ENCODE measurements at places on chromosomes 1 and 21.

DNA sequence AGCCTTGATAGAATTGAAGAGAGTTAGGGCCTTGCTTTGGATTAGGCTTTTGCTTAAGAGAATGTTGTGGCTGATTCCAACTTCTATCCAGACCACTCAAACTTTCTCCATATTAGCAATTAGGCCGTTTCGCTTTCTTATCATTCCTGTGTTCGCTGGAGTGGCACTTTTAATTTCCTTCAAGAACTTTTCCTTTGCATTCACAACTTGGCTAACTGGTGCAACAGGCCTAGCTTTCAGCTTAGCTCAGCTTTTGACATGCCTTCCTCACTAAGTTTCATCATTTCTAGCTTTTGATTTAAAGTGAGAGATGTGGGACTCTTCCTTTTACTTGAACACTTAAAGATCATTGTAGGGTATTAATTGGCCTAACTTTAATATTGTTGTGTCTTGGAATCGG lies 183.6 kb upstream of the L1TD1 start:
- DNase-seq, result no peak

DNA sequence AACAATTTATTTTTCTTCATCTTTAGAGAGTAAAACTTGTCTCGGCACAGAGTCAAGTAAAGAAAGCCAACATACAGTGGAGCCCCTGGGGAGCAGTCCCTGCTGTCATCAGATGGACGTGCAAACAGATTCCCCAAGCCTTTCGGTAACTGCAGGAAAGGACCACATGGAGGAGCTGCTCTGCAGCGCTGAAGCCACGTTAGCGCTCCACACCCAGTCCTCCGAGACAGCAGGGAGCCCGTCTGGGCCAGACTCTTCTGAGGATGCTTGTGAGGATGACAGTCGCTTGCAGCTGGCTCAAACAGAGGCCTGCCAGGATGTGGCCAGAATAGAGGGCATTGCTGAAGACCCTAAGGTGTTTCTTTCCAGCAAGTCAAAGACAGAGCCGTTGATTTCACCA lies 77.1 kb upstream of the SCCPDH start:
- DNase-seq, result no peak

DNA sequence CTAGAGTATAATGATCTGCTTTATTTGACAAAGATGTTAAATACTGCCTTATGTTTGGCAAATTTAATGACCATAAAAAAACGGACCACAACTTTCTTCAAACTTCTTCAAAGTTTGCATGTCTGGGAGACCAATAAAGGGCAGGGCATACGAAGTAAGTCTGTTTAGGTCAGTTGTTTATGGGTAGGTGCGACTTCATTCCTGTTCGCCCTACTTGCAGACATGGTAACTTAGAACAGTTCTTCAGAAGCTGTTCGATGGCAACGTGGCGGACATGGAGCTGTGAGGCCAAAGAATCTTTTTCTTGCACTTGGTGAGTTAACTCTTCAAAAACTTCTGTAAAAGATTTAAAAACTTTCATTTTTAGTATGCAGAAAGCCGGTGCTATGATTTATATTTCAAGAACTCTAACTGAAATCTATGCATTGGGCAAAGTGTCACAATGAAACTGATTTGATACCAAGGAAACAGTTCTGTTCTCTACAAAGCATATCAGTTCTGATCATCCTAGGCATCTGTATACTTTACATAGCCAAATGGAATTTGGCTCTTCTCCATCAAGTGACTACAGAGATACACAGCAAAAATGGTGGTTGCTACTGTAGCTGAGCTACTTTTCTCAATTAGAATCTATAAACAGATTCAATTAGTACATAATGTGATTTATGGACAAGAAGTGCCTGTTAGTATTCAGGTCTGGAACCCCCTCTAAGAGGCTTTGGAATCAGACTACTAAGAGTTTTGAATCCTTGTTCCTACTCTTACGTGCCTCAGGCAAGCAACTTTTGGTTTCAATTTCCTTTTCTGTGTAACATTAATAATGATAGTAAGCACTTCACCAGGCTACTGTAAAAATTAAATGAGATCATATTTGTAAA lies 25.7 kb downstream of the C21orf91 start:
- DNase-seq, result no peak

- no peak for DNase-seq
Observed at GRCh38 chr1:53639251-53639763, 99.7 kb downstream of the GLIS1 start.

DNA sequence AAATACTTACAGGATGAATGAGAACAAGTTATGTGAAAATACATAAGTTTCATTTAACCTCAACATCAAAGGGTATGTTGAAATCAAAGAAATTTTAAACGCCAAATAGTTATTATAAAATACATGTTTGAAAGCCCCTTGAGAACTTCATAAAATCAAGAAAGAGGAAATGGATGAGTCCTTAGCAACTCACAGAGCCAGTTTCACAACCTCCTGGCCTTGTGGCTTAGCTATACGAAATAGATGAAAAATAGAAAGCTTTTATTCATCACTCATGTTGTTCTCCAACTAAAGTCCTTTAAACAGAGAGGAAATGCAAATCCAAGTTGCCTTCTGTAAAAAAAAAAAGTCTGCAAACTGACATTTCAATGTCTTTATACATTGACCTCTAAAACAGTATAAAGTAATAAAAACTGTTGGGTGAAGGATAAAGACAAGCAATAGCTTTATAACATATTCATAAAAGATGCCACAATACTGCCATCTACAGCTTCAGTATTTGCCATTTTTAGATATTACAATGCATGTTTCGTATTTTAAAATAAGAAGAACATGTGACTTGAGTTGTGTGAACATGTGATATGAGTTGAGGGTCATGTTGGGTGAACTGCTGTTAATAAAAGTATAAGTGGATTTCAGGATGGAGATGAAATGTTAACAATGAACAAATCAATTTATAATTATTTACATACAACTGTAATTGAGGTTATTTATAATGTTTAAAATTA lies 847.8 kb downstream of the MRPL39 start:
- no peak for DNase-seq

GRCh38 chr1:65409314-65409713 lies 11.2 kb upstream of the LEPR start:
- no peak for DNase-seq

GRCh38 chr1:199272628-199273086 lies 633.8 kb downstream of the PTPRC start:
- DNase-seq, result no peak

DNA sequence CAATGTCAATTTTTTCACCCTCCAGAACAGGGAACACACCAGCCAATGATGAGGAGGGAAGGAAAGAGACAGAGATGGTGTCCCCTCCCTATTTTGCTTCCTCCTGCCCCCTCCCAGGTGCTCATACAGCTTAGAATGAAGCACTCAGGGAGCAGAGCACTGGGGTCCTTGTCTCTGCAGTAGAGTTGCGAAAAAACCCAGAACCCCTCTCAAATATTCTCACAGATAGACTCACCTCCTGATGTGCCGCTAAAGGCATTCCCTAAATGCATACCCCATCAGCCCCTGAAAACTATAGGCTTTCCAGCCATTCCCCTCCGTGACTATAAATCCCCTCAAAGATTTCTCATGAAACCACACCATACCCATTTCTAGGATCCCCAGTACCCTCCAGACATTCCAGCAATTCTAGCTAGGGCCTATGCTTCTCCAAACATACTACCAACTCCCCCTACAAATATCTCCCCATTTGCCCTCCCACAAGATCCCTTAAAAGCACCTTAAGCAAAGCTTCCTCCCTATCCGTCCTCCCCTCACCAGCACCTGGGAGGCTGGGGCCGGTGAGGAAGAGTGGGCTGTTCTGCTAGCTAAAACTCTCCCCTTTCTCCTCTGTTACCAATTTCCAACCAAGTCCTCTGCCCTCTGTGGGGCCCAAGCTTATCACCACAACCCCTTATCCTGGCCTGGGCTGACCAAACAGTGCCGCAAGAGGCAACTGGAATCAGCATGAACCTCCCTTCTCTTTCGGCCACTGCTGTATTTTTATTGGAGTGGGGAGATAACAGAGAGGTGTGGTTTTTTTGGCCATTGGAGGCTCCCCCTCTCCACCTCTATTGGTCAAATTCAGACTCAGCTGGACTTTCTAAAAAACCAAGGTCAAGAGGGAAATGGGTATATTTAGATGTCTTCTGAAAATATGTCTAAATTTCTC lies 54.7 kb downstream of the RHBG start:
- DNase-seq, result no peak

DNA sequence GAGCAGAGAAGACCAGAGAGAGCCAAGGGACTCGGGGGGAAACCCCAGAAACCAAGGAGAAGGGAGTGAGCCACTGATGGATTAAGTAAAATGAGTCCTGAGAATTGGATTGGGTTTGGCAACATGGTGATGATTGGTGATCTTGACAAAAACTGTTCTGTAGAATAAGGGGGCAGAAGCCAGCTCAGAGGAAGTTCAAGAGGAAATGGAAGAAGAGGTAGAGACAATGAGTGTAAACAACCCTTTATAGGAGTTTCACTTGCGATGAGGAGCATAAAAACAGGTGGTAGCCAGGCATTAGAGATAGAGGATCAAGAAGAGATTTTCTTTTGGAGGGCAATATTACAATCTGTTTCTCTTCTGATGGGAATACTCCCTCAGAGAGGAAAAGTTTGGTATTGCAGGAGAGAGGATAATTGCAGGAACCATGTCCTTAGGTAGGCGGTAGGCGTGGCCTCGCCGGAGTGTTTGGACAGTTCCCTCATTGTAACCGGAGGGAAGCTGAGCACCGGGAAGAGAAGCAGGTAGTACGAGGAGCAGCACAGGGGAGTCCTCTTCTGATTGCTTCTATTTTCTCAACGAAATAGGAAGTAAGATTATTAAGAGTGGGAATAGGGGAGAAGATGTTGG lies 68.4 kb upstream of the TENT5C start:
- DNase-seq, result no peak

GRCh38 chr1:19676438-19676922 lies 11.8 kb downstream of the HTR6 start:
- DNase-seq, result no peak

DNA sequence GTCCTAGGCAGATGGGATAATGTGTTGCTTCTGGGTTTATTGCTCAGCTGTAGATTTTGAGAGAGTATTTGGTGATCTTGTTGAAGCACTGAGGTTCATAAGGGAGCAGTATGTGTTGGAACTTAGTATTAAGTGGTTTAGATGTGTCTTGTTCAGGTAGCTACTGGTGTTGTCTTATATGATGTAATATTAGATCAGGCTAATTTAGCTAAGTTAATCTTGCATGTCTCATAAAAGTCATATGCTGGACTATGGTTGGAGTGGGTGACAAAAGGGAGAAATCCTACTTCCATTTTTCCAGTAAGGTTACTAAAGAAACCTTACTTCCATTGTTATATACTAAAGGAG lies 196.4 kb downstream of the CLEC20A start:
- DNase-seq, result no peak

- no peak for DNase-seq
Observed at GRCh38 chr1:192159781-192160180, 1.5 kb downstream of the RGS18 start.

DNA sequence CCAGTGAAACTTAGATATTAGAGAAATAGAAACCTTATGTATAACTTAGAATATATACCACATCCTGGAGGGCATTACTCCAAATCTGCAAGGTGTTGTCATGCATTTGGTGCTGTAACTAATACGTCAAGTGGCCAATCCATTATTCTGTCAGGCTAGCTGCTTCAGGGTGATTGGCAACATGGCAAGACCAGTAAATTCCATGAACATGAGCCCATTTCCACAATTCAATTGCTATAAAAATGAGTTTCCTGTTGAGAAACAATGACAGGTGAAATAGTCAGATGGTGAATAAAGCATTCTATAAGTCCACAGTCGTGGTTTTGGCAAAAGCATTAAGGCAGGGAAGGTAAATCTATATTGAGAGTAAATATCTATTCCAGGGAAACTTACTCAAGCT lies 566.0 kb downstream of the ADGRL2 start:
- no peak for DNase-seq

DNA sequence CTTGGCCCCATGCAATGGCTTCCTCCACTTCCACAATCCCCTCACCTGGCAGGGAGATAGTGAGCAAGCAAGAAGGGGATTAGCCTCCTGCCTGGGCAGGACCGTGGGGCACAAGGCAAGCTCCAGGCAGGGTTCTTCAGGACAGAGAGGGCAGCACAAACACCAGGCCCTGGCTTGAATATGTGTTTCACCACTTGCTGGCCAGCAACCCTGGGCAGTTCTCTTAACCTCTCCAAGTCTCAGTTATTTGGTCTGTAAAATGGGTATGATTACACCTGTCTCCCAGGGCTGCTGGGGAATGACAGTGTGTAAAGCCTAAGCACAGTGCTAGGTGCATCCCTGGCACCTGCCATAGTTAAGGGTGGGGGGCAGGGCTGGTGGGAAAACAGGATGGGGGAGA lies 31.9 kb downstream of the H3-3A start:
- no peak for DNase-seq

DNA sequence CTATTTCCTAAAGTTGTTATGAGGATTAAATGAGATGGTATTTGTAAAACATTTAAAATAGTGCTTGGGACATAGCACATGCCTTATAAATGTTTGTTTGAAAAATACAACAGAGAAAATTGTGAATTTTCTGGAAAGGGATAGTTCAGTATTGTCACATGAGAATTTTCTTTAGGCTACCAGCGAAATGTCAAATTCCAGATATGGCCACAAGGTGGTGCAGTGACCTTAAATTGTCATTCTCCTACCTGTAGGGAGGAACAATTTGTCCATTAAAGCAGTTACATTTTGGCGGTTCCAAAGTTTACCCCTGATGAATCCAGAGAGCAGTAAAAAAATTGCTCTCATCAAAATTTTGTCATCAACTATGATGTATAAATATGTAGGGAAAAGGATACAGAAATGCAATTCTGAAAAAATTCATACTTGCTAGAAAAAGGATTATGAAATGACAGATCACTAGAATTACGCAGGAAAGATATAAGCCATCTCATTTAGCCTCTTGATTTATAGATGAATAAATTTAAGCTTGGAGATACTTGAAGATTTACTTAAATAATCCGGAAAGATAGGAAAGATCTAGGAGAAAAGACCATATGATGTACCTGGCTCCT lies 50.2 kb upstream of the TSHB start:
- DNase-seq, result peak; percentile 40

GRCh38 chr1:245788269-245788668 lies 633.5 kb downstream of the KIF26B start:
- no peak for DNase-seq

GRCh38 chr1:172704001-172704400 lies 45.1 kb downstream of the FASLG start:
- DNase-seq, result no peak

DNA sequence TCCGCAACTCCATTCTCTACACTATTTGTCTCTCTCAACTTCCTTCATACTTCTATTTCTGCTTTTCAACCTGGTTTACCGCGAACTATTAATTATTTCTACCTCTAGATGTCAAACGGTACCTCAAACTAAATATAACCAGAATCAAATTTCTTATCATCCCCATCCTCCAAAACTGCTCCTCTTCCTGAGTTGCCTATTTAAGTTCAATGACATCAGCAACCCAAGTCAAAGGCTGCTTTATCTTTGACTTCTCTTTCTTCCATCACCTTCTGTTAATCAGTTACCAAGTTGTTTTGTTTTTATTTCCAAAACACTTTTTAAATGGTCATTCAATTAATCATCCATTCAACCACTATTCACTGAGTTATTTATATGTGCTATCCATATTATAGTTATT lies 171.9 kb downstream of the COL24A1 start:
- DNase-seq, result no peak

GRCh38 chr1:181768930-181769280 lies 285.6 kb downstream of the CACNA1E start:
- no peak for DNase-seq
